Nucleus accumbens (tissue), 56 donors: ENCODE measurements at places on chromosomes 4 and X.

DNA sequence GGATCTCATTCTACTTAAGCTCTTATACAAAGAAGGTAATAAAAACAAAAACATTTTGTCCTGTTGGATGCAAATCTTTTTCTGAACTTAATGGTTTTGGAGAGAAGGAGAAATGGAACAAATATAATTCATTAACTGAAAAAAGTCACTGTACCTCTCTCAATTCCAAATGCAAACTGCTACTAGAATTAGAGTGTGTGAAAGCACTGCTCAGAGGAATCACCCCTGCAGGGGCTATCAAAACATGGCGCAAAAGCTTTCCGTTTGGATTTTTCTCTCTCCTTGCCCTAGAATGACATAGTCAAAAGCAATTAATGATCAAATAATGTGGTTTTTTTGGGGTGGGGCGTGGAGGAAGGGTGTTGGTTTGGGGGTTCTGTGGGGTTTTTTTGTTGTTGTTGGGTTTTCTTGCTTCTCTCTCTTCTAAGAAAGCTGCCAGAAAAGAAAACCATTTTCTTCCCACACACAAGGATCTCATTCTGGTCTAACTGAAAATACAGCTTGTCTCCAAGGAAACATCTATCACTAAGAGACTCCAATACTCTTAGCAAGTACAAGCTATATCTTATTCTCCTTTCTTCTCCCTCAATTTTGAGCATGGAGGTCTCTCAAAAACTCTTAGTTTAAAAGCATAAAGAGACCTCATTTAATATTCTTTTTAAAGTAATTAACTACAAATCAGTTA lies 41.6 kb downstream of the USP46 start:
- no peak for DNase-seq

- DNase-seq, result no peak
Observed at GRCh38 chr4:40033613-40034012, 23.0 kb upstream of the N4BP2 start.

DNA sequence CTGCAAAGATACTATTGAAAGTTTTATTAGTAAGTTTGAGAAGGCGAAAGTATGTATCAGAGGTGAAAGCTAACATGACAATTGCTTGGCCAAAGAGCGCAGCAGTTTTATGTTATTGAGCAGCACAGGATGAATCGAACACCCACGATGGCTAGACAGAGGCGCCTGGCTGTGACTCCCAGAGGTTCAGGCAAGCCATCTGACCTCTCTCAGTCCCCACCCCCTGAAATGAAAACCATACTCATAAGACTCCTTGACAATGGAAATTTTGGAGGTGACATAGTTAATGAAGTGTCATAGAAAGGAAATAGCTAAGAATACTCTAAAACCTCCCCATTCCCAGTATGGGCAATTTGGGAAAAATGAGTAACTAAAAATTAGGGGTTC lies 70.6 kb downstream of the MGST2 start:
- no peak for DNase-seq

DNA sequence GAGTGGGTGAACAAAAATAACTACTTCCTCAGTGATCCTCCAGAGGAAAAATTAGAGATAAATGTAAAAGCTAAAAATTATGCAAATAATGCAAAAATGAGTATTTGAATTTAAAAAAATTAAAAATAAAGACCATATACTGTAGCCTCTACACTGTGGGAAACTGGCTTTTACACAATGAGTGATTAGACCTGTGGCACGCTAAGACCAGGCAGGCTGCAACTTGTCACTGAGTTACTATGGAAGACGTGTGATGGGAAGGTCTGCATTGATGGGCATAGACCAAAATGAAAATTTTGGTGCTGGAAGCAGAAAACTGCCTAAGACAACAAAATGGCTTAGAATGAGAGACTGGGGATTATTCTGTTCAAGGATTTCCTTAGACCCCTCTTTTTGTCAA lies 30.2 kb downstream of the BTC start:
- no peak for DNase-seq

GRCh38 chr4:10108391-10108790 lies 8.2 kb downstream of the WDR1 start:
- no peak for DNase-seq

DNA sequence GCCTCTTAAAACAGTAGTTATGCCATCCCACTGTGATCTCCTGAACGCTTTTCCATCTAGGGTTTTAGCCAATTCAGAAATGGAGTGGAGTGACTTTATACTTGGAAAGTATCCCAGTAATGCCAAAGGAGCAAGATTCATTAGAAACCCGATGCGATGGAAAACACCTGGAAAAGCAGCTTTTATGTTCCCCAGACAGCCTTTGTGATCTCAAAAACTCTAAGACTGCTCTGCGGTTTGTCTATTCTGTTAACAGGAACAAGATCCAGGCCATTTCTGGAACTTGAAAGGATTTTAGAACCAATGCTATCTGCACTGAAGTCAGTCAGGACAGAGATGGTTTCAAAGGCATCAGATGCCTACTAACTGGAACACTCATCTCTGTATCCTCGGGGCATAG lies 145.1 kb downstream of the APBB2 start:
- no peak for DNase-seq

- DNase-seq, result no peak
Observed at GRCh38 chrX:141832247-141832646, 5.9 kb upstream of the MAGEC3 start.

DNA sequence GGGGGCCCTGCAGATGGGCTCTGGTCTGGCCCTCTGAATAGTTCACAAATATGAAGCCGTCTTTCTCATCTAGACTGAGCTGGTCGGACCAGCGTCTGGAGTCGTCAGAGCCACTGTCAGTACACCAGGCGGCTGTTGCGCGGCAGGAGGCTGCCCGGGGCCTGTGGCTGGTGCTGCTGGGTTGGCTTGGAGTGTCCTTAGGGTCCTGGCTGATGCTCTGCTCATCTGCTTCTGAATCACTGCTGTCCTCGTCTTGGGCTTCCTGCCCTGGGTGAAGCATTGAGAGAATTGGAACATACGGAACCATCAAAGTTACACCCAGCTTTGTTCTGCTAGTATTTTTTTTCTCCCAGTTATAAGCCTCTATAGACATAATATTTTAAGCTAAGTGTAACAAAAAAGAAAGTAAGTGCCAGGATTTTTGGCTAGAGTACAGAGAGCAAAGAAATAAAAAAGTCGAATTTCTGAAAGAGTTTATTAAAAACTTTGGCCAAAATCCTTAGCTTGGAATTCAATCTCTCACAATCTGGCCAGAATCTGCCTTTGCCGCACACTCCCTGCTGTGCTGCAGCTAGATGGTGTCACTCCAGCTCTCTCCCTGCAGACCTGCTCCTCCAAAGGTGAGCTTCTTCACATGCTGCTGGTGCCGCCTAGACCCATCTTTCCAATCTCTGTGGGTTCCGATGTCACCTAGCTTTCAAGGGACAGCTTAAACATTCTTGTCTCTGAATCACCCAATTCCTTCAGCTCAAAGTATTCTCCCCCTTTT lies 96.2 kb downstream of the CDS1 start:
- no peak for DNase-seq

GRCh38 chr4:149026696-149027095 lies 584.5 kb upstream of the NR3C2 start:
- no peak for DNase-seq

DNA sequence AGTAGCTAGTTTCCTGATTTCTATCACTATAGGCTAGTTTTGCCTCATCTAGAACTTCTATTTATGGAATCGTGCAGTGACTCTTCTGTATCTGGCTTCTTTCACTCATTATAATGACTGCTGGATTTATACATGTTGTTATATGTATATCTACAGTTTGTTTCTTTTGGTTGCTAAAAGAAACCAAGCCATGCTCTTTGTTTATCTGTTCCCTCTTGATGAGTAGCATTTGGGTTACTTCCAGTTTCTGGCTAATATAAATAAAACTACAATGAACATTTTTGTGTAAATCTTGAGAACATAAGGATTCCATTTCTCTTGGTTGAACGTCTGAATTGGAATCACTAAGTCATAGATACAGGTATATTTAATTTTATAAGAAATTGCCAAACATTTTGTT lies 73.9 kb downstream of the ARHGAP24 start:
- DNase-seq, result no peak

GRCh38 chr4:119315036-119315435 lies 6.9 kb downstream of the FABP2 start:
- no peak for DNase-seq
